ENCODE measurements at places on chromosomes 11 and 22.

DNA sequence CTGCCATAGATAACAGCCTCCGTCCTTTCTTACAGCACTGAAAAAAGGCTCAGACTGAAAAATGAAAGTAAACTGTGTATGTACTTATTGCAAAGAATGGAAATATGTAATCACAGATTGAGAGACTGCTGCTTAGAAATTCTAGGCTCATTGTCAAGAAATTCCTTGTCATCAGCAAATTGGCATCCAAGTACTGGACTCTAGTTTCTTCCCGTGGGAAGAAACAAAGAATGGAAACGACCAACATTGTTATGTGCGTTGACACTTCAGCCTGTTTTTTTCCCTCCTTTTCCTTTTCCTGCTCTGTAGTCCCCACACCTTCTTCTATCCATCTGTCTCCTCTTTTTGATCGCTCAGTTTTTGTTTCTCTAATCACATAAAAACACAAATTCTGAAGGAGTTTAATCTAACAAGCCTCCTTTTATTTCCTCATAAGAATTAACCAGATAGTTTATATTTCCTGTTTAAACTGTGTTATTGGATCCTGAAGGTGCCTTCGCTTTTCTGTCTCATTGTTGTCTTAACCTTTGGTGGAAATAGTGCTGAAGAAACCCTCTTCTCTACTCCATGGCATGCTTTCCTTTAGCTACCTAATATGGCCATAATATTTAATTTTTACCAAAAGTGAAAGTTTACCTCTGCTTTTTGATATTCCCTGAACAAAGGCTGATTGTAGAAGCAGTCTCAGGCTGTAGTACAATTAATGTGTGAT is 20.0 kb upstream of the CASP12 start:
- DNase-seq = no peak

- peak; percentile 31 for DNase-seq
Measured at GRCh38 chr11:32893093-32893342, 407 bp downstream of the QSER1 start.

GRCh38 chr11:407651-408123 is 7.1 kb downstream of the SIGIRR start:
- no peak for DNase-seq

- DNase-seq = no peak
Measured at GRCh38 chr11:115618428-115618827, 114.2 kb upstream of the CADM1 start.

- DNase-seq = no peak
Measured at GRCh38 chr11:58561394-58562098, 14.1 kb downstream of the LPXN start.

DNA sequence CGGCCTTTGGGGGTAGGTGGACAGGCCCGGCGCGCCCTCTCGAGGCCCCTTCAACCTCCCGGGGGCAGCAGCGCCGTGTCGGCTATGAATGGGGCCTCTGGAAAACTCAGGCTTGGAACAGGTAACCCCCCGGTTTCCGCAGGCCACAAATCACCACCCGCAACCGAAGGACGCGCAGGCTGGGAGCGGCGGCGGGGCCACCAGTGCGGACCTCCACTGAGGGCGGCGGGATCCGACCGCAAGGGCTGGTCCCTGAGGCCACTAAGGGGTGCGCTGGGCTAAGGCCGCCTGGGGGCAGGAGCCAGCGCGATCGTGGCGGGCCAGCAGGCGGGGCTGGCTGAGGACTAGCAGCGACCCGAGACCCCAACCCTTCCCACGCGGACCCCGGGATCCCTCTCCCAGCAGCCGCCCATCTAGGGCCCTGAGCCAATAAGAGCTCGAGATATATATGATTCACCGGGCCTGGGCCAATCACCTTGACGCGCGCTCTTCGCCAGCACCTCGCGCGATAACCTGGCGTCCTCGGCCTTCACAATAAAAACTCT is 609 bp upstream of the ATF4 start:
- DNase-seq = no peak

DNA sequence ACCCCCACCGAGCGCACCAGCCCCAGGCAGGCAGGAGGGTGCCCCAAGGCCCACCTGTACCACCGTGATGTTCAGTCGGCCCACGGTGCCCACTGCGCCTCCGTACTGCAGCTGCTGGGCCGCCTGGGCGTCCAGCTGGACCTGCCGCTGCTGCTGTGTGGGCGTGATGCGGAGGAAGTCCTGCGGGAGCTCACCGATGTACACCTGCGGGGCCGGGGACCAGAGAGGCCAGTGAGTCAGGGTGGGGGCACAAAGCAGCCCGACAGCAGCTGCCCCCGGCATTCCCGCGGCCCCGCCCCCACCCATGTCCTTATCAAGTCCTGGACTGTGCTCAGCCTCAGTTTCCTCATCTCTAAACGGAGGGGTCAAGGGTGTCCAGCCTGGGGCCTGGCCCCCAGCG is 13.8 kb downstream of the TOLLIP start:
- DNase-seq = no peak

DNA sequence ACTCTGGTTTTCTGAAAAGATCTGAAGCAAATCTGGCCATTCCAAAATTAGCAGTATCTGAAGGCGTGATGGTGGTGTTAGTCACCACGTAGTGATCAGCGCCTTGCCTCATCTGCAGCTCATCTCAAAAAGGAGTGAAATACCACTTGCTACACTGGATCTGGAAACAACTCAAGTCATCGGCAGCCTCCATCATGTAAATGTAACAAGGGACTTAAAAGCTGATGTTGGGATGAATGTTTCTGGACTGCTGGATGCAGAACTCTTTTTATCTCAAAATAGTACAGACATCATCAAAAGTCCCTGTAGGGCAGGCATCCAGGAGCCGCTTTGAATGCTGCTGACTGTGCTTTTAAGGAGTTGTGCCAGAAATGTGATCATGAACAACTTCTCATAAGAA is 14.1 kb upstream of the APLP2 start:
- DNase-seq = no peak

All from effector CD4-positive, alpha-beta T cell (primary cell).